Nephron progenitor cell (in vitro differentiated cells): ENCODE measurements at places on chromosomes 11 and 22.

DNA sequence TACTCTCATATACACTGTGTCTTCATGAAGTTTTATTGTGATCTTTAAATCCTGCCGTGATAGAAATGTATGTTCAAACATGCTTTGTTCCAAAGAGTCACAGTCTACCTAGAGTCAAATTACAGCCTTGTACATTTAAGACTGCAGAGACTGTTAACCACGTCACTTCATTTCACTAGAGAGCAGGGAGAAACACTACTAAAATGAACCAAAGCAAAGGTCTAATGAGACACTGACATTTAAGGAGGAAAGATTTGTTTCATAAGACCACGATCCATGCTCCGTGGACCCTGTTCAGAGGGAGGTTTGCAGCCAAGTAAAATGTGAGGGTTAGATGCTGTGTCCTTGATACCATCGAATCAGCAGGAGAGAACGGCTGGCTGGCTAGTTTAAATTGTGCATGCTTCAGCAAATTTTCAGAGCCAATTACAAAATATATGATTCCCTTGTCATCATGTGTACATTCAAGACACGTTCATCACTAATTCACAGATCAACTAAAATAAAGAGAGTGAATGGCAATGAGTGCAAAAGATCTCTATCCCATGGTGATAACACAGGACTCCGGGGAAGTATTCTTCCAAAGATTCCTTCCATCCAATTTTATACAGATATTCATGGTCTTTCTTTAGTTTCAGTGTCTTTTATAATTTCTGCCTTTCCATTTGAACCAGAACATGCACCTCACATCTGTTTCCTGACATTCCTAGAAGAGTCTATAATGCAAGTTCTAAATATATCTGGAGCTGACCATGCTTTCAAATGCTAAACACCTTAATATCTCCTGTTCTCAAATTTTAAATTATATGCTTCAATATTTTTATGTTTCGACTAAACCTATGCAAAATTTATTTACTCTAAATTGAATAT, 960.9 kb upstream of the FAT3 start:
- no peak for DNase-seq

DNA sequence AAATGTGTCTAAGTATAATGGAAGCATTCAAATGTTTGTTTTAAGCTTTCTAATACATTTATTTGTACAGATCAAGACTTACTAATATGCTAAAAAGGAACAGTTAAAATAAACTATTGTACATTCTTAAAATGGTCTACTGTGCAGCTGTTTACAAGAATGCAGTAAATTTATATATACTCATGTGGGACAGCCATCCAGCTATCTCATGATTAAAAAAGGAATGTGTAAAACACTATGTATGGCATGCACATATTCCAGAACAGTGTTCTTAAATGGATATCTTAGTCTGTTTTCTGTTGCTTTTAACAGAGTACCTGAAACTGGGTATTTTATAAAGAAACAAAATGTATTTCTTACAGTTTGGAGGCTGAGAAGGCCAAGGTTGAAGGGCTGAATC, 30.2 kb upstream of the CSTF3 start:
- no peak for DNase-seq

DNA sequence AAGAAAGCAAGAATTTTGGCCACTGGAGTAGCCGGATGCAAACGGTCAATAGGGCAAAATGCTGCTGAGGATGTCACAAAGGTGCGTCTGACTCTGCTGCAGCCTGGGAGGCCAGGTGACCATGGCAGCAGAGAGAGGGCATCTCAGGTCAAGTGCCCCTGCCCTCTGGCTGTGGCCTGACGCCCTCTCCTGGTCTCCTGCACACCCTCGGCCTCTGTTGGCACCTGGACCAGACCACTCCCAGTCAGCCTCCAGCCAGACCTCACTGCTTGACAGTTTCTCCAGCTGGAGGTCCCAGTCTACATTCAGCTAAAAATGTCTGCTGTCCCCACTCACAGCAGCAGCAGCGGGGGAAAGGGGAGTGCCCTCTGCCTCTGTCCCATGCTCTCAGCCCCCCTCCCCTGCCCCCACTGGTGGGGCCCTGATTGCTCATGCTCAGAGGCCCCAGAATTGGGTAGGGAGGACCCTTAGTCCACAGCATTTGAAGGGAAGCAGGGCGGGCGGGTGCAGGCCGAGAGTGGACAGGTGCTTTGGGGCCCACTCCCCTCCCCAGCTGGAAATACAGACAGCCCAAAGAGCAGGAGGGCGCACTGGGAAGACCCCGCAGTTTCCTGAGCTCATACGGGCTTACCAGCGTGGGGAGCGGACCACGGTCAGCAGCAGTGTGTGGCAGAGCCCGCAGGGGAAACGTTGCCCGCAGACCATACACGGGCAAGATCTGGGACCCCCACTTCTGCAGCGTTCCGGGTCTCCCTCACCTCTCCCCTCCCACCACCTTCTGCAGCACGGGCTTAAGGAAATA, 1.6 kb upstream of the BRSK2 start:
- DNase-seq: peak; percentile 11

- no peak for DNase-seq
Measured at GRCh38 chr11:117269856-117270255, 21.3 kb upstream of the BACE1-AS start.
